ENCODE measurements at places on chromosomes 3 and 15. TPM values are rescaled to one million over a fixed set of nuclear protein-coding genes. Genes with fewer than 3 reads are reported as not detected.

DNA sequence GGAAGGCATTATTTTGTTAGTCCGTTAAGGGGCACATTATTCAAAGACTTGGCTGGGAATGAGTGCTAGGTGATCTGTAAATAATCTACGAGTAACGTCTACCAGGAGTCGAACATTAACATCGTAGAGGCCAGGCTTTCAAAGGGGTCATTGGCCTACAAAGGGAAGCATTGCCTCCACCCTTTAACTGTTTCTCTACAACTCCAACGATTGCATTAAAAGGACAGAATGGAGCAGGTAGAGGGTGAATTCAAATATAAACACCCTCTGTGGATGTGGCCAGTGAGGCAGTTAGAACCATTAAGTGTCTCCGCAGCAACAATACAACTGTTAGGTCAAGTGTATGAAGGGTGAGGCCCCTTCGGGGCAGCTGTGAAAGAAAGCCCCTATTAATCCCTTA is 126.0 kb upstream of the LMOD3 start:
- H3K36me3 ChIP-seq: no peaks in the 10 kb centered on the region
- H3K27ac ChIP-seq: no peak overlapping the region
- peaks cover under 1% of the 10 kb centered on the region for H3K4me1 ChIP-seq
- no peak overlapping the region for H3K4me3 ChIP-seq
- DNase-seq: no peak

DNA sequence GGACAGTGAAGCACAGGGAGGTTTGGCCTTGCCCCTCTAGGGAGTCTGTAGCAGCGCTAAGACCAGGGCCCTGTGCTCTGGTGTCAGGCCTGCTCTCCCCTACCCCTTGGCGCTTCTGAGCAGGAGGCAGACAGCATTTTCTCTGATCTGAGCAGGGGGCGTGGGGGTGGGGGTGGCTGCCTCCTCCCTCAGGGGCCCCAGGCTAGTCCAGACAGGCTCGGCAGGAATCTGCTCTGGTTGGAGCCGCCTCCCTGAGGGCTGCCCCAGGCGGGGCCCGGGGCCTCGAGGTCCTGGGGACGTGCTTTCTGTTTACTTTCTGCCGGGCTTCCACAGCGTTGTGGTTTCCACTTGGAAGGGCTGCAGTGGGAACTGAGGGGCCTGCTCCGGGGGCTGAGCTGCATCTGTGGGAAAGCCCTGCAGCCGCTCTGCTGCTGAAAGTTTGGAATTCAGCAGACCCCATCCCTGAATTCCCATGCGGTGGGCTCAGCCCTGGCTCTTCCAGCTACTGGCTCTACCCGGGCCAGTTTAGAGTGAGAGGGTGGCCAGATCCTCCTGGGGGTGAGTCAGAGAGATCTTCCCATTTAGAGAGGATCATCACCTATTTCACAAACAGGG is 105.4 kb downstream of the LINGO1 start:
- H3K36me3 ChIP-seq: no peaks in the 10 kb centered on the region
- peaks cover 23% of the 10 kb centered on the region for H3K27me3 ChIP-seq
- H3K27ac ChIP-seq: peak overlapping the region; percentile 69
- peak overlapping the region; percentile 51 for H3K4me3 ChIP-seq
- DNase-seq: no peak

GRCh38 chr3:181687190-181687589 is 24.5 kb upstream of the SOX2 start:
- H3K4me3 ChIP-seq: no peak overlapping the region
- no peaks in the 10 kb centered on the region for H3K36me3 ChIP-seq
- no peak for DNase-seq
- H3K4me1 ChIP-seq: no peaks in the 10 kb centered on the region

The RNU5B-1 gene
- not detected for total RNA-seq

The ECE2 gene
- total RNA-seq: not detected

The GJD2 gene
- not detected for total RNA-seq

Measured in HFFc6 (cell line).